ENCODE measurements at places on chromosomes 5 and 9.

DNA sequence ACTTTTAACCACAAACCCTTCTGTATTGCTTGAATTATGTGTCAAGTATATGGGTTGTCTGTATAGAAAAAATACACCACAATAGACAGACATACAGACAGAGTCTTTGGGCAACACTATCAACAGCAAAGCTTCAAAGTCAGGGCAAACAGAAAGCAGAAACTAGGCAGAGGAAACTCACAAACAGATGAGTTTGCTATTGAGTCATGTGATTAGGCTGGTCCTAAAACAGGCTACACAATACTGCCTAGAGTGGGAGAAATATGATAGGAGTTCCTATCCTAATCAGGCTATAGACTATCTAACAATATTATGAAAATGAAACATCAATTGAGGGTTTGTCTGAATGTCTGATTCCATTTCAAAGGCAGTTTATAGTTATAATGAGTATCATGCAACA is 156.4 kb downstream of the EDIL3 start:
- no peak for DNase-seq

DNA sequence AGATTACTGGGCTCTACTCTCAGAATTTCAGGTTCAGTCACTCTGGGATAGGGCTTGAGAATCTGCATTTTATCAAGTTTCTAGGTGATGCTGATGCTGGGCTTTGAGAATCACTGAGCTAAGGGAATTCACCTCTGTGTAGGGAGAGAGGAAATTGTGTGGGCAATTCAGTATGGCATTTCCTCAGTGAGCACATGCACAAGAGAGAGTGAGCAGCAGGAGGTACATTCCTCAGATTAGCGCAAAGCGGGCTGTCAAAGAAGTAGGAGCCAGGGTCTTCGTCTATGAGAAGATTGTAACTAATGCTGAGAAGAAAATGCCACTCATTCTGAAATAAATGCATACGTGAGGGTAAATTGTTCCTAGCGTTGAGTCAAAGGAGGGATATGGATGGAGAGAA is 175.9 kb downstream of the KIF4B start:
- DNase-seq, result no peak

DNA sequence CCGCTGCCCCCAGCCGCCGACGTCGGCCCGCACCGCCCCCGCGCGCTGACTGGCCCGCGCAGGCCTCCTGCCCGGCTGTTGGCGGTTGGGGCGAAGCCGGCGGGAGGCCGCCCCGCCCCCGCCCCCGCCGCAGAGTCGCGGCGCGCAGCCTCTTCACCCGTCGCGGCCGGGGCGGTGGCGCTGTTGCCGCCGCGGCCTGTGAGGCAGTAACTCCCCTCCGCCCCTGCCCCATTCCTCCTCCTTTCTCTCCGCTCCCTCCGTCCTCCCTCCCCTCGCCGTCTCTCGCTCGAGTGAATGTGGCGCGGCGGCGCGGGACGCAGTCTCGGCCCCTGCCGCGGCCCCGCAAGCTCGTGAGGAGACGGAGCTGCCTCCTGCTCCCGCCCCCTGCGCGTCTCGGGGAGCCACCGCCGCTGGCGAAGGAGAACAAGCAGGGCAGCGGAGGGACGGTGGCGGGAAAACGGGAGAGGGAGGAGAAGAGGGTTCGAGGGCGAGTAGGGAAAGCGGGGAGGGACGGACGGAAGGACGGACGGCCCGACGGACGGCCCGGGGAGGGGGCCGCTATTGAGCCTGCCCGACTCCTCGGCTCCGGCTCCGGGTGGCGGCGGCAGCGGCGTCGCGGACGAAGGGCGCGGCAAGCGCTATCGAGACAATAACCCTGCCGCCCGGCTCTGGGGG is 637 bp upstream of the ERBIN start:
- peak; percentile 93 for DNase-seq

DNA sequence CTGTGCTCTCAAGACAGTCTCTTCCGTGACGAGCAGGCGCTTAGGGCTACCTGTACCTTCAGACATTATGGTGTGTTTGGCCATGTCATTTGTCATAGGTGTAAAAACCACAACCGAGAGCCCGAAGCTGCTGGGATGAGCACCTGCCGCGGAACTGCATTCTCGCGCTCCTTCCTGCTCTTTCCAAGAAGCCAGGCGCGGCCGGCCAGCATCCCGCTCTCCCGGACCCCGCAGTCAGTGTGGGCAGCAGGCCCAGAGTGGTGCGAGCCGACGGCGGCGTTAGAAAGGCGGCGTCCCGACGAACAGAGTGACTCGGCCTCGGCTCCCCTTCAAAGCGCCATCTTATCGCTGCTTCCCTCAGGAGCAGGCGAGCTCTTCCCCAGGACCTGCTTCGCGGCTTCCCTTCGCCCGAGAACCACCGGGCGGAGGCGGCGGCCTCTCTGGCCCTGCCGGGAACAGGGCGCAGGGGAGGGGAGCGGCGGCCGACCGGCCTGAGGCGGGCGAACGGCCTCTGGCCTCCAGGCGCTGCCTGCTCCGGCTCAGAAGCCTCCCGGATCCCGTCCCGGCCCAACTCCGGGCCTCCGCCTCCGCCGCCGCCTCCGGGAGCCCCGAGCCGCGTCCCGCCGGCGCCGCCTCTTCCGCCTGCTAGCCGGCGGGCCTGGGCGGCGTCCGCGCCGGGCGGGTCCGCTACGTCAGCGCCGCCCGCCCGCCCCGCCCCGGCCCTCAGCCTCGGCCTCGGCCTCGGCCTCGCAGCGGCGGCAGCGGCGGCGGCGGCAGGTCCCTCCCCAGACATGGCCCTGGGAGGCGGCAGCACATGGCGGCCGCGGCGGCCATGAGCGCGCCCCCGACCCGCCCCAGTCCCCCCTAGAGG is at the start of gene FAM120A:
Gene FAM120A, plus strand, starts transcription at position 741 of the 871 bp plus-strand sequence. CDS start 231 bp downstream, outside the sequence.
- peak; percentile 72 for DNase-seq

GRCh38 chr9:7150153-7150890 is 392.5 kb downstream of the KDM4C start:
- no peak for DNase-seq

DNA sequence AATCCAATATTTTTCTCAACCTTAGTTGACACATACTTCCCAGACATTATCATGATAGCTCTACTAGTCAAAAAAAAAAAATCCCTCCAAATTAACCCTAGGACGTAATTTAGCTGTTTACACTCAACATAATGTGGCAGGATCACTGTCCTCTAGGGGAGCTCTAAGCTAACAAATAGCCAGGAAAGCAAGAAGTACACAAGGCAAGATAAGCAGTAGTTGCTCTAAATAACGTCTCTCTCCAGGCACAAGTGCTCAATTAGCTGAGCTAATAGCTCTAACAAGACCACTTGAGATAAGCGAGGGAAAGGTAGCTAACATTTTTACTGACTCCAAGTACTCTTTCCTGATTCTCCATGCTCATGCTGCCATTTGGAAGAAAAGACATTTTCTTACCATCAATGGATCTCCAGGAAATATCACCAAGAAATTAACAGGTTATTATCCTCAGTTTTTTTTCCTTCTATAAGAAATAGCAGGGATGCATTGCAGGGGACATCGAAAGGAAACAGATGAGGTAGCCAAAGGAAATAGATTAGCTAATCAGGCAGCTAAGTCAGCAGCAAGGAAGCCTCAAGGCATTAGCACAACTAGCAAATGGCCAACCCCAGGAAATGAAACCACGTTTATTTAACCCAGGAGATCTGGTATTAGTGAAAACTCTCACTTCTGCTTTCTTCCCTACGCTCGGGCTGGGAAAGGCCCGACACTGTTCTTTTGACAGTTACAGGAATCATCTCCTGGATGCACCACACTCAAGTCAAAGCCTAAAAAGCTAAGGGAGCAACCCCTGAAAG is 614.1 kb downstream of the PTPRD start:
- no peak for DNase-seq
